ENCODE measurements at places on chromosomes 12 and 14.

GRCh38 chr12:91104812-91105466 is 6.4 kb downstream of the LUM start:
- no peak for DNase-seq

DNA sequence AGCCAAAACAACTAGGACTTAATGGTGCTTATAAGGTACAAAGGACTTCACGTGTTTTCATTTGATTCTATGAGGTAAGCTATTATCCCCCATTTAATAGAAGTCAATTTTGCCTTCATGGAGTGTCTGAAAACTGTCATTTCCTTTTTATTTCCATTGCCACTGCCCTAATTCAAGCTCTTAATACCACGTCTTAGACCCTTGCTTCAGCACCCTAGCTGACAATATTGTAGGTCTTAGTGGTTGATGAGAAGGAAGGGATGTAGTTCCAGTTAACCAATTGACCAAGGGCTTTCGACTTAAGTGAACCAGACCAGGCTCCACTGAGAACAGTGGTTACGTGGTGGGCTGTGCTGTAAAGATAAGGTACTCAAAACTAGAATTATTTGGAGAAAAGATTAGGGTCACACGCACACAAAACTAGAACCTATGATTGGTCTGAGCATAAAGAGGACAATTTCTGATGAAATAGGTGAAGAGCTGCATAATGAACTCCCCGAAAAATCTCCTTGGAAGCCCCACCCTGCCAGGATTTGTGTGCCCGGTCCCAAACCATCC is 9.6 kb upstream of the ASIC1 start:
- no peak for DNase-seq

DNA sequence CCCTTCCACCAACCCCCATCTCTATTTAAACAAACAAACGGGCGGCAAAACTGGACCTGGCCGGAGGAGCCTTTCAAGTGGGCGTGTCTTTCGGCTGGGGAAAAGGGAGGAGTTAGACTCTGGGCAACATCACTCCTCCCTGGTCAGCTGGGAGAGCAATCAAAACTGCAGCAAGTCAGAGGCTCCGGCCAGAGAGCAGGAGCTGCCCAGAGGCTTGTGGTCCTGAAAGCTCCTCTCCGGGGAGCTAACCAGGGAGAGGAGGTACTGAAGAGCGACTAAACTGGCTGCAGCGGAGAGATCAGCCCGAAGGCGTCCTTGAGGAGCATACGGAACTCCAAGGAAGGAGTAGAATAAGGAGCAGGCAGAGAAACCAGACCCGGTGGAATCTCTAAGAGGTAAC is at the start of gene NEUROD4:
Gene NEUROD4, plus strand, starts transcription at position 191 of the 400 bp plus-strand sequence. CDS start 6,466 bp downstream, outside the sequence.
- peak; percentile 64 for DNase-seq

DNA sequence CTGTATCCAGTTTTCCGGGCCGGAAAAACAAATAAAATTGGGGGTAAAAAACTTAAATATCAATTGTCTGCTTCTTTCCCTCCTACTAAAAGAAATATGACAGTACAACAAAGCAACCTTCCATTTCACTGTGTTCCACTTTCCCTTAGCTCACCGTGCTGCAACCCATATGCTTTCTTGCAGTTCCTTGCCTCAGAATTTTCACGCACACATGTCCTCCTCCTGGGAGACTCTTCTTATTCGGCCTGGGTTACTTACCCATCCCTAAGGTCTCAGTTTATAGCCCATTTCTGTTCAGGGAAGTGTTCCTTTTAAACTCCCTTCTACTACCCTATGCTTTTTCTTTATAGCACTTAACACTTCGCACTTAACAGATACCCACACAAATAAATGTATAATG is 4.5 kb upstream of the MAGOHB start:
- no peak for DNase-seq

GRCh38 chr12:64256166-64256800 is 34.2 kb upstream of the KICS2 start:
- DNase-seq, result no peak

- no peak for DNase-seq
Measured at GRCh38 chr12:46546634-46547273, 174.2 kb upstream of the SLC38A2 start.

- no peak for DNase-seq
Measured at GRCh38 chr12:8702159-8702558, 4.4 kb downstream of the RIMKLB start.

DNA sequence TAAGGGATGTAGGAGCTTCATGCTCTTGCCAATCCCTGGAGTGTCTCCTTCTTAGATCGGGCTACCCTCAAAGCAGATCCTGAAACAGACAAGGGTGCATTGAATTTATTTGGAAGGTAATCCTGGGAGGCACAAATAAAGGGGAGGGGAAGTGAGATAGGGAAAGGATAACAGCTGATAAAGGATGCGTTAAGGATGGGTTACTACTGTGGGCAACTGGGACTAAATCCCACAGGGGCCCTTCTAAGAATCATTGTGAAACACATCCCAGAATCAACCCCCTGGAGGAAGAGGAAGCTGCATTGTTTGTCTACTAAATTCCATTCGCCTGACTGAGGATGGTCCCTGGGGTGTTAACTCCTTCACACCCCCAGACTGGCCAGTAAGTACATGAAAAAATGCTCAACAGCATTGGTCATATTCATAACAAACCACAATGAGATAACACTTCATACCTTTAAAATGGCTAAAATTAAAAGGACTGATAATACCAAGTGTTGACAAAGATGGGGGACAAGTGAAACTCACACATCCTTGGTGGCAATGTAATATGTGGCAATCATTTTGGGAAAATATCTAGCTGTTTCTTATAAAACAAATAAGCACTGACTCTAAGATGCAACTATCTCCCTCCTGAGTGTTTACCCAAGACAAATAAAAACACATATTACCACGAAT is 37.0 kb upstream of the CMKLR1 start:
- no peak for DNase-seq

DNA sequence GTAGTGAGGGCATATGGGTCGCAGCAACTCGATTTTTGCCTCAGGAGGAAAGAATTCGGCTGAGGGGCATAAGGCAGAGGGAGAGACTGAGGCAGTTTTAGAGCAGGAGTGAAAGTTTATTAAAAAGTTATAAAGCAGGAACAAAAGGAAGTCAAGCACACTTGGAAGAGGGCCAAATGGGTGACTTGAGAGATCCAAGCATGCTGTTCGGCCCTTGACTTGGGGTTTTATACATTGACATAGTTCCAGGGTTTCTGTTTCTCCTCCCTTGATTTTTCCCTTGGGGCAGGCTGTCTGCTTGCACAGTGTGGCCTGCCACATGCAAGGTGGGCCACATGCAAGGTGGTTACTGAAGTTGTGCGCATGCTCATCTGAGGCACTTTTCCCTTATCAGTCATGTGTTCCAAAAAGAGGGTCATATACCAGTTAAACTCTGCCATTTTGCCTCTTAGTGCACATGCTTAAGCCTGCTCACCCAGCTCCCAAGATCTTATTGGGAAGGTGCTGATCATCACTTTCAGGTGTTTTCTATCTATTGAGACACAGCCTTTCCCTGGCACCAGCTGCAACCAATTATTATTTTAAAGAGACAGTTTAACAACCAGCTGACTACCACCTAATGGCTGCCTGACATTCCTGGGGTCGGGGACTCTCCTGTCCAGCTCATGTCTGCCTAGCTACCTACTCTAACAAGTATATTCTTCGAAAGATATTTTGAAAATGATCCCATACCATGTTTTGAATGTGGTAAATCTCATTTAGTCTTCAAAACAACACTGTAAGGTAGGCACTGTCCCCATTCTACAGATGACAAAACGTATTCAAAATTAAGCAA is 19.9 kb downstream of the PTGER2 start:
- DNase-seq, result no peak

DNA sequence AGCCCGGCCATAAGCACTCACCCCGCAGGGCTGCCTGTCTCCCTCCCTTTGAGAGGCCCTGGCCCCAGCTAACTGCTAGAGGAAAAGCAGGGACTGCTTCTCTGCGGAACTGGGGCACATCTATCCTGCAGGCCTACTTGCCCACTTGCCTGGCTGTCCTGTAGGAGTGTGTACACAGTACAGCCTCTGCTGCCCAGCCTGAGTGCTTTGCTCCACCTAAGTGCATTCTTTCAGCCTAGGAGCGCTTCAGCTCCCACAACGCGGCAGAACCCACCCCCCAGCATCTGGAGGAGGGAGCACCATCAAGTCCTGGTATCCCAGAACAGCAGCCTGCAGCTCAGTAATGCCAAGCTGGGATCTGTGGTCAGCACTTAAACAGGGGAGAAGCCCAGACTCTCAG is 79.9 kb upstream of the CD163 start:
- DNase-seq, result no peak

DNA sequence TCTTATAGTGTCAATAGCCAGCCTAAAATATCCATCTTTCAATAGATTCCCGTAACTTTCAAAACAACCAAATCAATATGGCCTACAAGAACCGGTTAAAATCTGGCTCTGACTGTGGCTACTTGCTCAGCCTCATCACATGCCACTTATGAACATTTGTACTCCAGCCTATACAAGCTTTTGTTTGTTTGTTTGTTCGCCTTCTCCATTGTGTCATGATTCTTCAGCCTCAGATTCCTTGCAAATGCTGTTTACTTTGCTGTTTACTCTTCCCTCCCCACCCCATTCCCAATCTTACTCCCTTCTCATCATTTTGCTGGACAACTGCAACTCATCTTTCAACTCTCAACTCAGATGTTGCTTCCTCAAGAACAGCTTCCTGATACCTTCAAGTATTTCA is 161.2 kb downstream of the CAPZA3 start:
- no peak for DNase-seq

DNA sequence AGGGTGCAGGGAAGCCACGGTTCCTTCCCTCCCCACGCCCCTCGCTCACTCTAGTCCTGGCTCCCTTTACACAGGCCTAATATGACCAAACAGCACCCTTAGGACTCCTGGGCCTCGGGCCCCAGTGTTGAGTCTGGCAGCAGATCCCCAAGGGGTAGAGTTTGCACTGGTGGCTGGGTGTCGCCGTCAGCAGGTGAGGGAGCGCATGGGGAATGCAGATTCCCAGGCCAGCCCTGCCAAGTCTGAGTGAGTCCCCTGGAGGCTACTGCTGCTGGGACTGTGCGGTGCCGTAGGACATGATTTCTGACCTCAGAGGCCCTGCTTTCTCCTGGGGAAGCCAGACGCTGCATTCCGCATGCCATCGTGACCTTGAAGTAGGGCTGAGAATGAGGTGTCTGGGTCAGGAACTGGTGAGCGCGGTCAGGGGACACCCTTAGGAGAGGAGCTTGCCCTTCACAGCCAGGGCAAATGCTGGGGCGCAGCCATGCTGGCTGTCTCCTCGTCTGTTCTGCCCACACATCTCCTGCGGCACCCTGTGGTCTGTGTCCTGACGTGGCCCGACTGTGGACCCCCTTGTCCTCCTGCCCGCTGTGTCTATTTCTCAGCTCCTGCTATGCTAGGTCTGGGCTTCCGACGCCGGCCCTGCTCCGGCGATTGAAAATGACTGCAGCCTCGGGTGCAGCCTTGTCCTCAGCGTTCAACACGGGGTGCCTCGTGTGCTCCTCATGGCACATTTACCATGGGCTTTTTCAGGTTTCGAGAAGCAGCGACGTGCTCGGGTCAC is 37.6 kb upstream of the PRMT8 start:
- DNase-seq, result no peak

GRCh38 chr12:106527356-106527755 is 55.4 kb upstream of the RFX4 start:
- DNase-seq, result no peak

DNA sequence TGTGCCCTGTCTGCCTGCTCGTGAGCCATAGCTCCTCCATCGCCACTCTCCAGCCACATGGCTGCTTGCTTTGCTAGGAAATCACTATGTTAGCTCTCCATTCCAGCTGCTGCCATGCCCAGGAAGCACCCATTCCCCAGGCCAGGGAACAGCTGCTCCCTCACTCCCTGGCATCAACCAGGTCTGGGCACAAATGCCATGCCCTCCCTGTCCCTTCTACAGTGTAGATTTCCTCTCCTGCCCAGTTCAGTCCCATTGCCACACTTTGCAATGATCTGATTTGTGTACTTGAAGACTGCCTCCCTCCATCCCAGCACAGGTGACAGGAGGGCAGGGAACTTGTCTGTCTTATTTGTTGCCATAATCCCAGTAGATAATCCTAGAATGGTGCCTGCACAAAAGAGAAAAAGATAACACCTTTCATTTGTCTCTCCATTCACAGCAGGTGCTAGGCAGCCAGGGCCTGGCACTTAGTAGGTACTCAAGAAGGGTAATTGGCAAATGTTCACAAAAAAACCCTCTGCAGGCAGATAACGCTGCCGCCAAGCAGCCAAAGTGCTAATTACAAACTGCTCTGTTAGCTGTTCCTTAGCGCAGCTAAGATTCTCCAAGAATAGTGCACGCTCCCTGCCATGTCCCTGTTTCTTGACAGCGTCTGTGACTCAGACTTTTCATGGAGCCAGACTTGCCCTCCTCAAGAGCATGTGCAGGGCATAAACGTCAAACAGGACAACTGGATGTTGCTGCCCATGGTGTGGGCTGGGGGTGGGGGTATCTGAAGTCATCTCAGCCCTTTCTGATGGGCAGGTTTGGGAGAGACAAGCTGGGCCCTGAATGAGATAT is 69.1 kb downstream of the ARL6IP4 start:
- no peak for DNase-seq

- DNase-seq, result no peak
Measured at GRCh38 chr12:51871126-51871525, 16.8 kb upstream of the ANKRD33 start.

GRCh38 chr12:130975116-130975515 is 21.4 kb downstream of the ADGRD1 start:
- peak; percentile 19 for DNase-seq

GRCh38 chr12:80485222-80485987 is 41.4 kb downstream of the PTPRQ start:
- DNase-seq, result no peak

- no peak for DNase-seq
Measured at GRCh38 chr14:85594217-85594616, 64.3 kb downstream of the FLRT2 start.

GRCh38 chr14:102164241-102164641 is 24.5 kb downstream of the WDR20 start:
- no peak for DNase-seq

DNA sequence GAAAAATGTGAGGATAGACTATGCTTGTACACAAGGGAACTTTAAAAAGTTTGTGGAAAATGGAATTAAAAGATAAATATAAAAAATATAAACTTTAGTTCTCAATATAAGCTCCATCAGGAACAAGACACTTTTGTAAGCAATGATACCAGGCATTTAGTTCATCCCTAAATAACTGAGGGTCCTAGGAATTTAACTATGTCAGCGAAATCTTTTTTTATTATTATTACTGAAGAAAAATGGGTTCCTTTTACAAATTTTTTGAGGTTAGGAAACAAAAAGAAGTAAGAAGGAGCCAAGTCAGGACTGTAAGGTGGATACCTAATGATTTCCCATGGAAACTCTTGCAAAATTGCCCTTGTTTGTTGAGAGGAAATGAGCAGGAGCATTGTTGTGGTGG is 102.8 kb downstream of the TRMT5 start:
- no peak for DNase-seq

- DNase-seq, result no peak
Measured at GRCh38 chr12:124045671-124046455, 72.8 kb downstream of the ZNF664 start.

GRCh38 chr12:108693186-108693730 is 38.1 kb downstream of the CORO1C start:
- no peak for DNase-seq

- DNase-seq, result no peak
Measured at GRCh38 chr12:45435945-45436710, 220.2 kb downstream of the ANO6 start.

GRCh38 chr12:69633061-69633460 is 22.4 kb upstream of the LRRC10 start:
- no peak for DNase-seq

All from right forelimb (tissue), 1 donor.